Naive thymus-derived CD8-positive, alpha-beta T cell (primary cell): ENCODE measurements at places on chromosomes 11 and 22. TPM values are rescaled to one million over a fixed set of nuclear protein-coding genes. Genes with fewer than 3 reads are reported as not detected.

- DNase-seq = no peak
- peaks cover 4% of the 10 kb centered on the region for H3K36me3 ChIP-seq
- H3K4me3 ChIP-seq = no peak overlapping the region
- peaks cover 22% of the 10 kb centered on the region for H3K4me1 ChIP-seq
- H3K27ac ChIP-seq = no peak overlapping the region
Observed at GRCh38 chr11:125114518-125114917, 3.1 kb upstream of the TMEM218 start.

GRCh38 chr11:373716-374551, 4.6 kb downstream of the B4GALNT4 start:
- no peak for DNase-seq
- no peaks in the 10 kb centered on the region for H3K36me3 ChIP-seq
- H3K27ac ChIP-seq = peak overlapping the region; percentile 79
- H3K27me3 ChIP-seq = peaks cover 5% of the 10 kb centered on the region

The CNTF gene
- total RNA-seq = 2.9 TPM

The CARD18 gene
- not detected for total RNA-seq

DNA sequence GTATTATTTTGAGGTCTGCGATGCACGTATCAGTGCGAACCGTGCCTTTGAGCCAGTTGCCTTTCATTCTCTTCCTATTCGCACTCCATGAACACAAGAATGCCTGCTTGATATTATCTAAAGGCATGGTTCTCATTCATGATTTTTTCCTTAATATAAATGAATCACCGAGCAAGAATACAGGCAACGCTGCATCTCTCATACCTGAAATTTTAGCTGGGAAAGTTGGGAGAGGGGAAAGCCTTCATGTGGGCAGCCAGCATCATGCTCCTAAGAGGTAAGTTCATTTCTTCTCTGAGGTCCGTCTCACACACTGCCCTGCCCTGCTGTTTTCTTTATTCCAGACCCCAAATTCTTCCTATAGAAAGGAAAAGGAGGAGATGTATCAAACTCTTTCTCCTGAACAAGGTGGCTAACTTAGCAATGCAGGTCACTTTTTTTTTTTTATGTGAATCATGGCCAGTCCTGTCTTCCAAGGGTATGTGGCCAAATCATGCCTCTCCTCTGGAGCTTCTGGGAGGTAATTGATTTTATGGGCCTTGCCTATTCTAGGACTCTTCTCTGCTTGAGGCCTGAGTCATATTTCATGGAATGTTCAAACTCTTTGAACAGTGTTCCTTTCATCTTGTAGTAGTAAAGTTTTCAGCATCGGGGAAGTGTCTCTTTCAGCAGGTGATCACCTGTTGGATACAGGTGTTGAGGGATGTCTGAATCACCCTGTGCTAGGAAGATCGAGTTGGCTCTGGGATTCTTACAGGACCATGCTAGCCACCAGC, 3.2 kb downstream of the GLB1L2 start:
- H3K4me1 ChIP-seq = peaks cover 18% of the 10 kb centered on the region
- no peak for DNase-seq
- H3K27ac ChIP-seq = no peak overlapping the region
- H3K27me3 ChIP-seq = peaks cover 8% of the 10 kb centered on the region
